Fibroblast of villous mesenchyme (primary cell): ENCODE measurements at places on chromosomes 6 and 20. TPM values are rescaled to one million over a fixed set of nuclear protein-coding genes. Genes with fewer than 3 reads are reported as not detected.

The CBLN4 gene
- not detected in 2 replicates for total RNA-seq

The PRDM13 gene
- not detected in 2 replicates for total RNA-seq

The HEY2 gene
- 0.32 TPM in 1 of 2 replicates, not detected in the other for total RNA-seq

The GSTA3 gene
- not detected in 2 replicates for total RNA-seq

The GHRH gene
- not detected in 2 replicates for total RNA-seq

The LINC00237 gene
- total RNA-seq: not detected in 2 replicates

The ARMC12 gene
- 0.43 TPM in 1 of 2 replicates, not detected in the other for total RNA-seq

The E2F1 gene
- total RNA-seq: 7.1 and 7.3 TPM in 2 replicates

The HSPA1L gene
- total RNA-seq: 0.86 and 0.97 TPM in 2 replicates

The BTN3A1 gene
- 22.5 and 39.3 TPM in 2 replicates for total RNA-seq

DNA sequence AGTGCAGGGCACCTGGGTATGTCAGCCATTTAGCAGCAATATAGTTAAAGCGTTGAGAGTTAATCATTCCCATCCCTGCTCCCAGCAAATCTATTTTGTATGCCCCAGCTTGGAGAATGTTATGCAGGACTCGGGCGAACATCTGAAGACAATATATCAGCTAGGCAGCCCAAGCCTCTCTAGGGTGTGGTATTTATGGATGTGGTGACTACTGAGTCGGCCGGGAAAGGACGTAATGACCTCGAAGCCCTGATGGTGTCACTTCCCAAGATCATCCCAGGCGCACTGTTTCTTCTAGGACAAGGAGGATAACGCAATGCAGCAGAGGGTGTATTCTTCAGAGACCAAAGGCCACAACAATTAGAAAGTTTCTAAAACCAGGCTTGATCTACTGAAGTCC is 63.6 kb upstream of the FAM184A start:
- DNase-seq: peak; percentile 72

DNA sequence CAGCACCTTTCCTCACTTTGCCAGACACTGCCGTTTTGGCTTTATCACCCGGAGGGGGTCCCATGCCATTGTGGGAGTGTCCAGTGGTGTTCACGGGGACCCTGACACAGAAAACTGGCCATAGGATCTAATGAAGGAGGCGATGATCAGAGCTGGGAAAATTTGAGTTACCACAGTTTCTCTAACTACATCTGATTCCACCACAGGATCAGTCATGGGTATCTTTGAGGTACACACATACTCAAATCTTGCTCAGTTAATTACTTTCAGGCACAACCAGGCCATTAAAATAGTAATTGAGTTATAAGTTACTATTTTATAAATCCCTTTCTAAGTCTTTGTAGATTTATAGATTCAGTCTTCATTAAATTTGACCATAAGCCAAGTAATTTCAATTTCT is 215.1 kb downstream of the PRL start:
- no peak for DNase-seq

DNA sequence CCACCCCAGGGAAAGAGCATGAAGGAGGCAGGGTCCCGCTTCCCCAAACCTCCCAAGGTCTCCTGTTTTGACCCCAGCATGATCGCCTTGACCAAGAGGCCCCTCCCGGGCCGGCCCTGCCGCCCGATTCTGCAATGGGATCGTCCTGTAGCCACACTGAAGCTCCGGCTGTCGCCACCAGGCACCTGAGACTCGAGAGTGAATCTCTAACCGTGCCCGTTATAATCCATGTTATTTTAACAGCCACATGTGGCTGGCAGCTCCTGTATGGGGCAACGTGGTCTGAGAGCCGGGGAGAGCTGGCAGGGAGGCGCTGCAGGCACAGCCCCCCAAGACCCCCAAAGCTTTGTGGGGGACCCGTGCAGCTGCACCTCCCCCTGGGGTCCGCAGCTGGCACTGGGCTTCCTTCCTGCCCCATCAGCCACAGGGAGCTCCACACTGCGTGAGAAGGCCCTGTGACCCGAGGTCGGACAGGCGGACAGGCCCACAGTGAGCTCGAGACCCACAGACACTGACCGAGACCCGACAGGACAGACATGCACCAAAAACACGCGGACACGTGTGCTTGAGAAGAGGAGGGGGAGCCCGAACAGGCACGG is 51.3 kb downstream of the KCNQ2 start:
- DNase-seq: no peak

- DNase-seq: peak; percentile 82
Measured at GRCh38 chr6:142692942-142693341, 252.0 kb downstream of the HIVEP2 start.

DNA sequence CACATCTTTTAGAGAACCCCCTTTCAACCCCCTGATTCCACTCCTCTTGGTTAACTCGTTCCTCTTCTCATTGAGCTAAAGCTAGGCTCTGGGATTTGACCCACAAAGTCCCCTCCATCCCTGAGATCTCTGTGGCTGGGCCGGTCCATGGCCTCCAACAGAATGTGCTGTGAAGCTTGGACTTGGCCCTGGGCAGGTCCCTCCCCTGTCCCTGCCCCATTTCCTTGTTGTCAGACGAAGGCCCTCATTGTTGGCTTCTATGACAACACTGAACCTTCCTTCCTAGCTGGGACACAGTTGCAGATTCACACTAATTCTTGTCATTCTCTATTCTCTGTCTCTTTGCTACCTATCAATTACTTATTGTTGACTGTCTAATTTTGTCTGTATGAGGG is 156.1 kb downstream of the SYCP2 start:
- DNase-seq: no peak

GRCh38 chr6:16691324-16691723 is 69.9 kb downstream of the ATXN1 start:
- no peak for DNase-seq

DNA sequence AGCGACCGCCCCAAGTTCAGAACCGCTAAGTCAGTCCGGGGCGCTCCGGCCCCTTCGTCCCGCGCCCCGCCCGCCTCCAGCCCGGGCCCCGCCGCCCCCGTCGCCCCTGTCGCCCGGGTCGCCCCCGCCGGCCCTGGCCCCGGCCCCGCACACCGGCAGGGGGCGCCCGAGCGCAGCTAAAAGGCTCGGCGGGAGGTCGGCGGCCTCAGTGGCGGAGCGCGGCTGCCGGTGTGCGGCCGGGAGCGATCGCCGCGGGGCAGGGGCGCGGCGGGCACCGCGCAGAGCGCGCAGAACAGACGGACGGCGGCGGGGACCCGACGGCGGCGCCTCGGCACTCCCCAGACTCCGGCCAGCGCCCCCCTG is at the start of gene FNDC1:
Gene FNDC1, plus strand, starts transcription at position 208 of the 363 bp plus-strand sequence. CDS start 197 bp downstream, outside the sequence.
- no peak for DNase-seq

GRCh38 chr6:10417681-10418104 is 2.8 kb upstream of the TFAP2A start:
- no peak for DNase-seq

- DNase-seq: peak; percentile 76
Measured at GRCh38 chr6:160379466-160379865, 31.3 kb downstream of the SLC22A3 start.

GRCh38 chr20:7742479-7742878 is 197.8 kb downstream of the HAO1 start:
- peak; percentile 85 for DNase-seq

- no peak for DNase-seq
Measured at GRCh38 chr20:32718749-32719348, 24.4 kb downstream of the COMMD7 start.

DNA sequence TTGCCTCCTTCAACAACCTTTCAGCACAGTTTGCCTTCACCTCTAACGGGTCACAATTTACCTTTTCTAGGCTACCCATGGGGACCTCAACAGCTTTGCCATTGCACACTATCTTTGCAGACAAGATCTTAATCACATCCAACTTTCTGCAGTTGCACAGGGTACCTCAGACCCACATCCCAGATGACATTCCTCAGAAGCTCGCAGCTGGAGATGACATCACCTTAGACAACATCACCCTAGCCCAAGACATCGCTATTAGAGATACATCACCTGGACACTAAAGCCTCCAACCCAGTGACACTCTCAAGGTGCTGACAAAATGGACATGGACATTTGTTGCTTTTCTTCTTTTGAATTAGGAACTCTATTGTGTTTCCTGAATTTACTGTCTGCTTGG is 38.6 kb upstream of the RPP40 start:
- DNase-seq: no peak

DNA sequence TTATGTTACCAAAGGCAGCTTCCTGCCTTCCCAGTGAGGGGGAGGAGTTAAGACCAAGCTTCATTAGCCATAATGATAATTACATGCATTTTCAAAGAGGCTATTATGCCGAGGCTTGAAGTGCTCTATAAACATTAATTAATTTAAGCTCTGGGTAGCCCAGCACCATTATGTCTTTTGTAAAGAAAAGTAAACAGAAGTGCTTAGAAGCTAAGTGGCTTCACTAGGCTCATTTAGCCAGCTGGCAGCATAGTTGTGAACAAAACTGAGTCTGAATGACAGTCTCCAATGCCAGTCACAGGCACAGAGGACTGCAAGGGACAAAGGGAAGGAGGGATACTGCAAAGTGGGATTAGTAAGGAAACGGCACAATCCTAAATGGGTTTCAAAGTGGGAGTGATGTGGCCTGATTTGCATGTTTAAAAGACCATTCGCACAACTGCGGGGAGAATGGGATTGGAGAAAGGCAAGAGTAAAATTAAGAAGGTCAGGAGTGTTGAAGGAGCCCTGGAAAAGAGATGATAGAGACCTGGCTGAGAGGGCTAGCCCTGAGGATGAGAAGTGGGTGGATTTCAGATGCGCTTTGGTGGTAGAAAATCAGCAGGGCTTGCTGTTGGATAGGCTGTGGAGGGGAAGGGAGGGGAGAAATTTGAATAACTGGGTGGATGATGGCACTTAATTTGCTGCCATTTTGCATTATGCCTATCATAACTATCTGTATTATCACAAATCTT is 20.1 kb upstream of the ISM1 start:
- no peak for DNase-seq

GRCh38 chr6:112936504-112936903 is 589.4 kb downstream of the RFPL4B start:
- DNase-seq: peak; percentile 74

DNA sequence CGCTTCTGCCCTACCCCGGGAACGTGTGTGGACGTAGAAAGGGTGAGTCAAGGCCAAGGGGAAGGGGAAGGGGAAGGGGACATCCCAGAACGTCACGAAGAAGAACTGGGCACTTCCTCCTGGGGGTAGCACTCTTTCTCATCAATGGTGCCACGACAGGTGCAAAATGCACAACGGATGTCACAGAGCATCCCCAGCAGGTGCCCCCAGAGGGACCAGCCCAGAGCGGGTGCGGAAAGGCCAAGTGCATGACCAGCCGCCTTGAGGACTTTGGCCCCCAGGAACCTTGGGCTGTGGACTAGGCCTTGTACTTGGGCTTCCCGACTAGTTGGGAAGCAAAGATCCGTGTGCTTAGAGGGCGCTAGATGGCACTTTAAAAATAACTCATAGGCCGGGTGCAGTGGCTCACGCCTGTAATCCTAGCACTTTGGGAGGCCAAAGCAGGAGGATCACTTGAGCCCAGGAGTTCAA is 12.1 kb upstream of the SRC start:
- no peak for DNase-seq

GRCh38 chr20:43827940-43828562 is 86.6 kb upstream of the TOX2 start:
- DNase-seq: no peak

DNA sequence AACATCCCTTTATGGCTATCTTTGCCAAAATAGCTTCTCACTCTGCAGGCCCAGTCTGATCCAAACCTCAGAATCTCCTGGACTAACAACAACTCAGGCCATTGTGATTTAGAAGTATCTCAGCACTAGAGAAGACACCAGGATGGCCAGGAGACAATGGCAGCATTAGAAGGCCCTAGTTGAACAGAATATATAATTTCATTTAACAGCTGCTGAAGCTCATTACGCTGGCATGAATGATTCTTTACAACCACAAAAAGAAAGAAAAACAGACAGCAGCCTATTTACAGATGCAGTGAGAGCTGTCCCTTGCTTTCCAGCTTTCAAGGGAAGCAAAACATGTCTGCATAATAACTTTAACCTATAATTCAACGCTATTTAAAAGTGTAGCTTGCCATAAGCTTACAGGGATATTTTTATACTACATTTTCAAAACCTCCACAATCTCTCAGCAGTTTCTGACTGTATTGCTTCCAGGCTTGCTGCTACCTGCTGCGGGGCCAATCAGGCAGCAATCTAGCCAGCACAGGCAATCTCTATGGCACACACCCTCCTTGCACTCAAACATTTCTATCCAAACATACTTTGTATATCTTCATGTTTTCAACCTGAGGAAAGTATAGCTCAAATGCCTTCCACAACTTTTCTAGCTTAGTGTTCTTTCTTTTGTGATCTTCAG is 107.3 kb downstream of the OGFRL1 start:
- DNase-seq: no peak

DNA sequence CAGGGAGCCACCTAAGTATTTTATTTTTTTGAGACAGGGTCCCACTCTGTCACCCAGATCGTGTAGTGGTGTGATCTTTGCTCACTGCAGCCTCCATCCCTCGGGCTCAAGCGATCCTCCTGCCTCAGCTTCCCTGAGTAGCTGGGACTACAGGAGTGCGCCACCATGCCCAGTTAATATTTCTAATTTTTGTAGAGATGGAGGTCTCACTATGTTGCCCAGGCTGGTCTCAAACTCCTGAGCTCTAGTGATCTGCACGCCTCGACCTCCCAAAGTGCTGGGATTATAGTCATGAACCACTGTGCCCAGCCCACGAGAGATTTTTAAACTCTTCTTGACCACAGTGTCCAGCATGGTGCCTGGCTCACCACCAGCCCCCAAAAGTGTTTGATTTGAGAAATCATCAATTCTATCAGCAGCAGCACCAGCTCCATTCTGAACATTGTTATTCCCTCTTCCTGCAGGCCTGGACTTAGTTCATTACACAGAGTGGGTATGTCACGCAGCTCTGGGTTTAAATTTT is 2.3 kb upstream of the TGM2 start:
- DNase-seq: no peak

DNA sequence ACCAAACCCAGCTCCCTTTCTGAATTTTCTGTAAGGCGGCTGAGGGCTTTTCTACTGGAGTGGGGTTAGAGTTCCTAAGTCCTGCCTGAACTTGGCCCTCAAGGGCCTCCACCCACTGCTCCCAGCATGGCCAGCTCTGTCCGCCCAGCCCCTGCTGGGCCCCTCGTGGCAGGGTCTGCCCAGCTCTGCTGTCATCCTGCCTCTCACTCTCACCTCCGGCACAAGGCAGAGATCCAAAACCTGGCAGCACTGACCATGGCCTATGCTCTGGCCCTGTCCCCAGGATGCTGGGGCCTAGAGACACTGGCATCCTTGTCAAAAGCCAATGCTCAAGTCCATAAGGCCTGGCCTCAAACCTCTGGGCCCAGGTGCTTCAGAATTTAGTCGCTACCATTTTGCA is 61.1 kb downstream of the TAF4 start:
- DNase-seq: no peak

DNA sequence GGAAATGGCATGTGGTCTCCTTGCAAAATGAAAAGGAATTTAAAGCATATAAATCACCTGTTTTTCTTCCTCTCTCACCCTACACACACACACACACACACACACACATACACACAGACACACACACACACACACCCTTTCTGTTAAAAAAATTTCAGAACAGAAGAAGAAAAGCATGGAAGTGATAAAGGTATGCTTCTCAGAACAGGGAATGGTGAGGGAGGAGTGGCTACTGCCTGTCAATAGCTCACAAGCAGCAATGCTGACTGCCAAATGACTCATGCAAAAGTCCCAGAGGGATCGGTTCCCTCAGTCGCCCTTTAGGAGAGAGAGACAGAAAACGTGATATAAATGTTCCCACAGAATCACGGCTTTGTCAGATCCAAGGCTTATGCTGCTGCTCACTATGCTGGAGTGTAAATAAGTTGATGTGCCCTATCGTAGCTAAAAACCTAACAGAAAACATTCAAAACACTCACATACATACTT is 102.6 kb downstream of the IBTK start:
- peak; percentile 84 for DNase-seq
